ENCODE measurements at places on chromosomes 4 and X. TPM values are rescaled to one million over a fixed set of nuclear protein-coding genes. Genes with fewer than 3 reads are reported as not detected.

DNA sequence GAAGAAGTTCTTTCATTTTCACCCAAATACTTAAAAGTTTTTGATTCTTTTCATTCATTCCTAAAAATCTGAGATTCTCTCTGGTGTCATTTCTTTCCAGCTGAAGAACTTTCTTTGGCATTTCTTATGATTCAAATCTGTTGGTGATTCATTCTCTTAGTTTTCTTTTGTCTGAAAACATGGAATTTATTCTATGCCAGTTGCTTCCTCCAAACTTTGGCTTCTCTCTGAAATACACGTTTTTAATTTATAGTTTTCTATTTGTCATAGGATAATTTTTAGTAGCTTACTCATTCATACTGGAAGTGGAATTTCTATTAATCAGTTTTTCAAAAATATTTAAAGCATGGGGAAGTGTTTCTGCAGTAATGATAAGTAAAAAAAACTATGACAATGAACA lies 1012.0 kb downstream of the RPA4 start:
- ATAC-seq = no peak

DNA sequence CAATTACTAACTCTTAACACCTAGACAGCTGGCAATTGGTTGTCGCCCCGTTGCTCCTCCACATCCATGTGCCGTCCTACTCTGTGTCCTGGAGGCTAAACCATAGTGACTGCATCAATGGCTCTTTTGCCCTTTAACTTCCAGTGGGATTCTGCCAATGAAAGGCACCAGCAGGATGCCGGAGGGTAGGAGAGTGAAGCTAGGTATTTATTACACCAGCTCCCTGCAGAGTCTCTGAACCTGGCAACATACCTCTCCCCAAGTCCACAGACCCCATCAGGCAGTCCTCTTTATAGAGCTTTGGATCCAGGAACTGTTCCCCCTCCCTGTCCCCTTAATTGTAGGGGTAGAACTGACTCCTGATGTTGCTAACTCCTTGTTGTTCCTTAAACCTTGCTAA lies 426.8 kb downstream of the HNRNPD start:
- ATAC-seq = no peak

DNA sequence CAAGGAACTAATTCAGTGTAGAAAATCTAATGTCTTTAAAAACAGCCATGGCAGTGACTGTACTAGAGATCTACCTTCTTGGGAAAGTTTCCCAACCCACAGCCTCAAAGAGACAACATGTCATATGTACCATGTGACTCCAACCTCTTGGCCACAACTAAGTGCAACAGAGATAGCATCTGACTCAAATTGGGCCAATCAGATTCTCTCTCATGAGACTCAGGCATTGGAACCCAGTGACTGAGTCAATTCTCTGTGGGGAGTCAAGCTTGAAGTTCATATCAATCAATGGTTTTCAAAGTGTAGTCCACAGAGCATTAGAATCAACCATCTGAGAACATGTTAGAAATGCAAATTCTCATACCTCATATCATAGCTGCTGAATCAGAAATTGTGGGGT lies 123.3 kb downstream of the MBNL3 start:
- peak; percentile 66 for ATAC-seq

- no peak for ATAC-seq
These were observed 103.1 kb upstream of the TEX13D start for GRCh38 chrX:124229374-124229773.

GRCh38 chr4:121071640-121072223 lies 603 bp downstream of the NDNF start:
- ATAC-seq = no peak

GRCh38 chrX:27575565-27575964 lies 14.6 kb upstream of the DCAF8L2 start:
- ATAC-seq = no peak

DNA sequence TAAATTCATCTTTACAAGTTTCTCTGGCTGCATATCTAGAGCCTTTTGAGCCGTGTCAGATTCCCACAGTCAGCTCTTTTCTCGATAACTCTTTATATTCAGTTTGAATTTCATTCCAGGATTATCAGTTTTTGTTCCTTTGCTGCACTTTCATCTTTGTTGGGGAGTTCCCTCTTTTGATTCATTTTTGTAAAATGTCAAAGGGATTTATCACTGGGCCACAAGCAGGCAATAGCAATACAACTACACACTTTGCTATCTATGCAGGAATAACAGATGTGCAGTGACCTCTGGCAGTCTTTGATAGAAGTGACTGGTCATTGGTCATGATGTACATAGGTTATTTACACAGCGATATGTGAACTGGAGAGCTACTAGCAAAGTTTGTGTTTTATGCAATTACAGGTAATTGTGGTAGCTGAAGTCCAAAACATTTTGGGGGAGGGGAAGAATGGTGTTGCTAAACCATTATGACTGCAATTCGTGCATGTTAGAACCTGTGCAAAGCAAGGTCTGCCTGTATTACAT lies 43.8 kb downstream of the HPGDS start:
- no peak for ATAC-seq

DNA sequence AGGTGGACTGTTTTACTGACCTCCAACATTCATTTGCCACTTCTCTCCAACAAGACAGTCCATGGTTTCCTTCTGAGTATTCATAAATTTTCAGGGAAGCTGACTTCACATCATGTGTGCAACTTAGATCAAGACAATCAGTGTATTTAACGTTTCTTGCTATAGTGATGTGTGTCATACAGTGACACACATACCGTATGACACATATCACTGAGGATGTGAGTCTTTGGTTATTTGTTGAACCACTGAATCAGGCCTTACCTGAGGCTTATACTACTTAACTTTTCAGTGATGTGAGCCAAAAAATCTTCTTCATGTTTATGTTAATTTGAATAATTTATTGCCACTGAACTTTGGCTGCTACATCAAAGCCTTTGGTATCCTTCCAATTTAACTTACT lies 166.8 kb downstream of the BMPR1B start:
- peak; percentile 37 for ATAC-seq

DNA sequence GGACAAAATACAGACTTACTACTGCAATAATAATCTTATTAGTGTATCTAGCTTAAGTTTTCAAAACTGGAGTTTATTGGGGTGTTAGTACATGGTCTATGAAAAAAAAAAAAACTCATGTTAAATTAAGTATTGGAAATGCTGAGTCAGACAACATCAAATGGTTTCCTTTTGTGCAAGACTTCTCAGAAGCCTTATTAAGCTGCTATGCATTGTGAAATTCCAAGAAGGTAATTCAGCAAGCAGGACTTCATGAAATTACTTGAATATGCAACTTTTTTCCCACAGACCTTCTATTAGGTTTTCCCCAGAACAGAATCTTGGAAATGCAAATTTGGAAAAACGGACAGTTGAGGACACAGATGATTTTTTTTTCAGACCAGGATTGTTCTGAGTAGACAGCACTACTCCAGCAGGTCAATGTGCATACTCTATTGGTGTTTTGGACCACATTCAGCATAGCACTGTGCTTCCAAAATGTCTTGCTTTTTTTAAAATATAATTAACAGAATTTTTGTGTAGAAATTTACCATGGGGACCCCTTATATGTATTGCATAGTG lies 568.8 kb upstream of the TENM3 start:
- ATAC-seq = no peak

DNA sequence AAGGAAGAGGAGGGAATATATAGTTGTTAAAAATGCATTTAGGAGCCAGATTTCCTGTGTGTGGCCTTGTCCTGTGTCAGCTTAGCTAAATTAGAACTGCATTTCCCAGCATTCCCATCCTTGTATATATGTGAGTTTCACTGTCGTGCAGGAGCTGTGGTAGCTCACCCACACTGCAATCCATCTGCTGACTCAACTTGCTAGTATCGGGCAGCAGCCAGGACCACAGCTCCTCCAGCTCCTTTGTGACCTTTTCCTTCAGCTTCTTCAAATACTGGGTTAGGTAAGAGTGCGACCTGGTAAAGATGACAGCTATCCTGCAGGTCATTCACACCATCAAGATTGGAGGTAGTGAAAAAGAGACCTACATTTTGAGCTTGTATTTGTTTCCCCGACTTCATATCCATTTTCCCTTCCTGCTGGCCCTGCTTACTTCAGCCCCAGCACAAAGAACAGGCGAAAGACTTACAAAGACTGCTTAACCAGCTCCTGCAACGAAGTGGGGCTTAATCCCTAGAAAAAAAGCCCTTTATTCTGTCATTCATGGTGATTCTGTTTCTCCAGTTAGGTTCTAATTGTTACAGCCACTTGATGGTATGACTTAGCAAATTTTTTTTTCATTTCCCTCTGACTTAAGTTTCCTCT lies 11.4 kb downstream of the ASIC5 start:
- no peak for ATAC-seq

DNA sequence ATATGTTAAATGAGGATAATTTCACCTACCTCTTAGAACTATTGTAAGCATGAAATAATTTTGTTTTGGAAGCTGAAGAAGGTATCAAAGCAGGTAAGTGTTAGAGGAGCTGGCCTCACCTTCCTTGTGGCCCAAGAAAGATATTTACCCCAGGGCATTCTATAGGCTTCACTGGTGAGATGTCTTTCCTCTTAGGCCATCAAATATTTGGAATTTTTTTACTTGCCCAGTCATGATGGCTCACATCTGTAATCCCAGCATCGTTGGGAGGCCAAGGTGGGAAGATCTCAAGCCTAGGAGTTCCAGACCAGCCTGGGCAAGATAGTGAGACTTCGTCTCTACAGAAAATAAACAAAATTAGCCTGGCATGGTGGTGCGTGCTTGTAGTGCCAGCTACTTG lies 6.1 kb upstream of the SMS start:
- no peak for ATAC-seq

DNA sequence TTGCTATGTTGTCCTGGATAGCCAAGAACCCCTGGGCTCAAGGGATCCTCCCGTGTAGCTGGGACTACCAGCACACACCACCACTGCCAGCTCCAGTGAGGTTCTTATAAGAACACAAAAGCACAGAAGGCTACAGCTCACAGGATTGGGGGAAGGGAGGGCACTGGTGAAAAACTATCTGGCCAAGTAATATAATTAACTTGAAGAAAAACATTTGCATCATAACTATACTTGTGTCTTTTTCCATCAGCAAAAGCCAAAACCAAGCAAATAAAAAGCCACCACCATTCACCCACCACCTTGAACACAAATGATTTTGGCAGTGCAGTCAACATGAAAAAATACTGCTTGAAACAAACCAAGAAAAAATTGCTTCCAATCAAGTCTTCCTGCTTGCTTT lies 188.2 kb downstream of the MAML3 start:
- ATAC-seq = no peak

DNA sequence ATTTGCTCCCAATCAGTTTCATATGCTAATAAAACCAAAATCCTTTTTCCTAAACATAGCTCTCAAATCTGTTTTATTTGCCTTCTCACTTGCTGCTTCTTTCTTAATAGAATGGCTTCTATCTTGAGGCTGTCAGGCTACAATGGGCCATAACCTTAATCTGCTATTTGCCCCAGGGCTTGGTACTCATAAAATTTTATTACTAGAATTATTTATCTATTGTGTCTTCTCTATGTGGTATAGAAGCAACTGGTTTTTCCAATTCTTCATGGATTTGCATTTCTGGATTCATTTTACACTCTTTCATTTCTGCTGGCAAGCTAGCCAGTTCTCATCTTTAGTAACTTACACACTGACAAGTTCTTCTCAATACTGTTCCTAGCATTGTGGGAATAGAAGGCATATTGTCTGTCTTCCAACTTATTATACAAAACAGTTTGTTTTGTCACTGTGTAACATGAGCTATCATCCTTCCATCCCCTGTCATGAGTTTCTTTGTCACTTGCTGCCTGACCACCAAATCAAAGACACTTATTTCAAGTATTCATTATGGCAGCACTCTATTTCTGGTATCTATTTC lies 96.6 kb upstream of the KCNIP4 start:
- no peak for ATAC-seq

DNA sequence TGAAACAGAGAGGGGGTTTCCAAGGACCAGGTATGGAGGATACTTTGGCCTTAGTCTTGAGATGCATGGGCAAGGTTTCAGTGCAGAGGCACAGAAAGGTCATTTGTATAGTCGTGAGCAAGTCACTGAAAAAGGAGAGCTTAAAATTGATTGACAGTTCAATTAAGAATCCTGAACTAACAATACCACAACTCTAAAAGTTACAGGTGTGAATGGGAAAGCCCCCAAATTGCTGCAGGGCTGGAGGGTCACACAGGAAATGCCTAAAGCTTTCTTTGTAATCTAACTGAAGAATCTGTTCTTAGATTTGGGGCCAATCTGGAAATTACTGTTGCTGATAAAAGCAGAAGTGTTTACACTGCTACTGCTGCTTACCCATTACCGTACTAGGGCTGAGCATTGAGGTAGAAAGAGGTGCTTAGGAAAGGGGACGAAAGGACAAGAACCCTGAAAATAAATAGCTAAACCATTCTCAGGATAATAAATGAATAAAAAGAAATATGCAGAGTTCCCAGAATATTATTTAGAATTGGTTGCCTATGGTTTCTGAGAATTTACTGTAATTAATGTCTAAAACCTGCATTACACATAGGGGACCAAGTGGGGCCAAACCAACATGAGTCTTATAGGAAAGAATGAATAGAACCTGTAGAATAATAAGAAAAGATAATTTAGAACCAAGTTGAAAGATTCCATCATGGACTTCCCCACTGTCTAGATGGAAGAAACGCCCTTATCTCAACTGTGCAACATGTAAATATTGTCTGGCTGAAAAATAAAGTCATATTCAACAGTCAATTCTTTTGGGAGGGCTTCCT lies 91.9 kb upstream of the PPP1R2C start:
- peak; percentile 12 for ATAC-seq

DNA sequence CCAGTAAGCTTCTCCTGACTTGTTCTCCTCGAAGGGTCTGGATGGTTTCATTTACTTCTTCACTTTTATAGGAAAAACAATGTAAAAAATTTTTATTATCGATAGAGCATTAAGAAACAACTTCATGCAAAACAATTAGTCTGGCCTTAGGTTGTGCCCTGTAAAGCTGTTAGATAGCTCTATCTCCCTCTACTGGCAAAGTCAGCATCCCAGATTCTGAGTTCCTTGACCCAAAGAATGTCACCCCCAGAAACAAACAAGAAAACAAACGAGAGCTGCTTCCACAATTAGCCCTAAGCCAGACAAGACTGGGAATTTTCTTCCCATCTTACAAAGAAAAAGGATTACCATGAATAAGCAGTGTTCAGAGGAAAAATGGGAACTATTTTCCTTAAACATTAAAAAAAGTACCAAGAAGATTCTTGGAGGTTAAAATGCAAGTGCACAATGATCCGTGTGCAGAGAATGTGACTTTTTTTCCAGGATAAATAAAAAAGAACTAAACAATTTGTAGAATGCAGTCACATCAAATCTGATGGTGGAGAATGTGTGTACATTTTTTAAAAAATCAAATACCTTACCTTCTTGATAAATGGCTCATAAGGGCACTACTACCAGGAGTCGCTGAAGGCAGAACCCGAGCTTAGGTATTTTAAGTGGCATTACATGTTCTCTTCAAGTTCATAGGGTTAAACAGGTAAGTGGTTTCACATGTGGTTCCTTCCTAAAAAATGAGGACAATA lies 293.2 kb downstream of the FBXO8 start:
- no peak for ATAC-seq

- no peak for ATAC-seq
These were observed 207.9 kb upstream of the FAM241A start for GRCh38 chr4:111937368-111937767.

GRCh38 chr4:2361366-2362265 lies 56.8 kb downstream of the ZFYVE28 start:
- ATAC-seq = no peak

ASB9 gene
- total RNA-seq = 3.1 TPM

LNX1 gene
- total RNA-seq = not detected

CYP4V2 gene
- 8.2 TPM for total RNA-seq

RTL3 gene
- not detected for total RNA-seq

FAM184B gene
- not detected for total RNA-seq

ITM2A gene
- 74.9 TPM for total RNA-seq

SHOX gene
- not detected for total RNA-seq

GAGE2A gene
- not detected for total RNA-seq

Measured in activated T-helper 17 cell treated with anti-CD3 and anti-CD28 coated beads, Interleukin-2, amount 50 U/mL, for 72 hours (primary cell).